ENCODE measurements at places on chromosomes 13 and 19. TPM values are rescaled to one million over a fixed set of nuclear protein-coding genes. Genes with fewer than 3 reads are reported as not detected.

DNA sequence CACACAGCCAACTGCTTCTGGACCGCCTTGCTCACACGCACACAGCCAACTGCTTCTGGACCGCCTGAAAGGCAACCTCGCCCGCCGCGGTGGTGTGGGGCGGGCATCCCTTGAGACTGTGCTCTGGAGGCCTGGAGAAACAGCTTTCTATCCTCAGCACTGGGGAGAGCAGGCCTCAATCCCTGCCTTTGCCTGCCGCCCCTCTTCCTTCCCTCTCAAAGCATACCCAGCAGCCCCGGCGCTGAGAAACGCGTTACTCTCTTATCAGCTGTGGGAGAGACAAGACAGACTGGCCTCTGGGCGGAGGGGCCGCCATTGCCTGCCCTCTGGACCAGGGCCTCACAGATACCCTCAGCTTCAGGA, 2.9 kb downstream of the LIPE start:
- DNase-seq = no peak

DNA sequence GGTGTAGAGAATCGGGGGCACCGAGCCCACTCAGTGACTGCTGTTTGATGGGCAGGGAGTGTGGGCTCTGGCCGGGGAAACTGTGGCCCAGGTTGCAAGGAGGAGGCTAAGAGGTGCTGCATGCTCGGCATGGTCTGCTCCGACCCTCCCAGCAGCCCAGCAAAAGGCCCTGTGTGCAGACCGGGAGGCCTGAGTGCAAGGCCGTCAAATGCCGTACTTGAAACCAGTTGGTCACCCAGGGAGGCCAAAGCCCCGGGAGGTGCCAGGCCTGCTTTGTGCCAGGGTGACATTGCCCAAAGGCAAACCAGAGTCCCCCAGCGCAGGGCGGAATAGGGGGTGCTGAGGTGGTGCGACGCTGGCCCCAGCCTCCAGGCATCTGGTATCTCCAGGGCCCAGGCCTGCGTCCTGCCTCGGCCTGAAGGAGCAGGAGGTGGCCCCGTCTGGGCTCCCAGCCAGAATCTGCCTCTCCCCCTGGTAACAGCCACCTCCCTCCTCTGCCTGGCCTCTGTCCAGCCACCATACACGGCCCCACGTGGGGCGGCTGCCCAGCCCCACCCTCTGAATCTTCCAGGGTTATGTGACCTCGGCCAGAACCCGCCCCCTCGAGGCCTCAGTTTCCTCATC, 4.0 kb downstream of the PIK3R2 start:
- no peak for DNase-seq

- no peak for DNase-seq
These were observed 35.3 kb downstream of the BTBD2 start for GRCh38 chr19:1980091-1980808.

- no peak for DNase-seq
These were observed 295.6 kb downstream of the TBC1D4 start for GRCh38 chr13:75186379-75186778.

DNA sequence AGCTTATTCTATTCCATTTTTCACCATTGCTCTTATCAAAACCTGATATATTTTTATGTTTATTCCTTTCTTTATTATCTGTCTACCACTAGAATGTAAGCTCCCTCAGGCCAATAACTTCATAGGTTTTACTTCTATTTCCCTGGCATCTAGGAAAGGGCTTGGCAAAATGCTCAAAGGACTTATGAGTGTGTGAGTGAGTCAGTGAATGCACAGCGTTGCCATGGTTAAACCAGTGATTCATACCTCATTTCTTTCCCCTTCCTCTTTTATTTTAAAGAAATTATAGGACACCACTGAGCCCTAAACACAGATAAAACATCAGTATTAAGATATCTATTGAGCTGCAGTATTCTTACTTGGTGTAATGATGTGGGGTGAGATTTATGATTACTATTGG, 162.1 kb downstream of the GPC6 start:
- no peak for DNase-seq

- no peak for DNase-seq
These were observed 93.6 kb downstream of the GPC5 start for GRCh38 chr13:91491980-91492379.

FAM187B gene
- not detected for total RNA-seq

GRCh38 chr13:20729633-20730585, 26.4 kb downstream of the IL17D start:
- no peak for DNase-seq

ADGRE1 gene
- total RNA-seq = 0.15 TPM

DNA sequence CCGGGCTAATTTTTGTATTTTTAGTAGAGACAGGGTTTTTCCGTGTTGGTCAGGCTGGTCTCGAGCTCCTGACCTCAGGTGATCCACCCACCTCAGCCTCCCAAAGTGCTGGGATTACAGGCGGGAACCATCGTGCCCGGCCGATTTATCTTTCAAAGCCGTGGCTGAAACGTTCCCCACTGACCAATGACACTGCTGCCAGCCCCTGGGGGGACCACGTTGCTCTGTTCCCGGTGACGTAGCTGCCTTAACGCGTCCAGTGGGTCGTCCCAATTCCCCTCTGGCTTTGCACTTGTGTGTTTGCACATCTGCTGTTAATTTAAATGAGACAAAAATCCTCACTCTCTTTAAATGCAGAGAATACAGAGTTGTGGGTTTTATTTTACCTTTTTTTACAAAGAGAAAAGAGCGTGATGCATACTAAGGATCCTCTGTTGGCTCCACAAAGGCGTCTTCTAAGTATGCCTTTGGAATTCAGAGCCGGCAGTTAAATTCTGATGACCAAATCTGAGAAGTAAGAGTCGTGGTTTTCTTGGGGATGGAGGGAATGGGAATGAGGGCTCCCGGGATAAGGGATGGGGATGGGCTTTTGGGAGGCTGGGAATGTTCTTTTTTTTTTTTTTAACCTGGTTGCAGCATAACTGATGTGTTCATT, 18.6 kb upstream of the LMTK3 start:
- no peak for DNase-seq

DNA sequence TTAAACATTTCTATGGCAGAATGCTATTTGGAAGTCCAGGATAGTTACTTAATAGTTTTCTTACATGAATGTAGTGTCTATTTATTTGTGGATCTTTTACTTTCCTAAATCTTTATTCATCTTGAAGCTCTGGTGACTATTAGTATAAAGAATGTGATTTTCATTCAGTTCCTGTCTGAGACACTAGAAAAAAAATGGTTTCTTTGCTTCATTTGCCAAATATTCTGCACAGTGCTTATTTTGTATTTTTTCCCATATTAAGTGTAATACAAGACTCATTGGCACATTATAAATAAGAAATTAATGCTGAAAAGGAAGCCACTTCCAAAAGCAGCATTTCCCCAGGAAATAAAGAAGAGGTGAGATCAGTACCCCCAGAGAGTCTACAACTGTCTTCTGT, 109.8 kb downstream of the POSTN start:
- DNase-seq = no peak

DNA sequence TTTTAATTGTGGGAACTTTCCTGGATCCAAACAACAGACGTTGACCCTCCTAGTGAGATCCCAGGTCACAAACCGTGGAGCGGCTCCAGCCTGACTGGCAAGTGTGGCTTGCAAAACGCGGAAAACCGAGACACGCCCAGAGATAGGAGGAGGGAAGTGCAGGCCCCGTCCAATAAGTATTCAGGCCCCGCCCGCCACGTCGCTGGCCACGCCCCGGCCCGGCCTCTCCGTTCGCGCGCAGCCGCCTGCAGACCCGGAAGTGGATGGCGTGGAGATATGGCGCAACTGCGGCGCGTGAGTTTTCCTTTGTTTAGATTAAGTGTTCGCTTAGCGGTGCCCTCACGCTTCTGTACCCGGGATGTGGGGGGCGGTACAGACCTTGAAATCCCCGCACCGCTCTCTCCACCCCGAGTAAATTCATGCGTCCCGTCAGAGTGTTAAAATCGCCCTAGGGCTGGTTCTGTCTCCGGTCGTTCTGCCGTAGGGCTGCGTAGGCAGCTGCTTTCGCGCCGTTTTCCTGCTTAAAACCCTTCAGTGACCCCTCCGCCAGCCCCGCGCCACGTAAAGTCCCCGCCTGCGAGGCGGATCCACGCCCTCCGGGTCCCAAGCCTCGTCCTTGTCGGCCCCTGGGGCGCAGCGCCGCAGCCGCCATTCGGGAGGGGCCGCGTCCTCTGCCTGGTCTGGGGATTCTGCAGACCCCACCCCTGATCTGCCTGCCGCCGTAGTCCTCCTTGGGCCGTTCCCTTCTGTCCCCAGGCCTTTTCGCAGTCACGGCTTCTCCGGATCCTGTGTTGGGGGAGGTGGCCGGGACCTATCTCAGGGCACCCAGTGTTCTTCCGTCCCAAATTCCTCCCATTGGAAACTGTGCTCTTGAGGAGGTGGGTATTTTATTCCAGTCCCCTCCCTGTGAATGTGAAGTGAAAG, at the start of gene ZNF766:
Gene ZNF766, plus strand, starts transcription at position 250 of the 924 bp plus-strand sequence. Its CDS starts 27 bp downstream, at position 277.
- DNase-seq = peak; percentile 98

HRC gene
- total RNA-seq = not detected

SIGLEC5 gene
- total RNA-seq = 0.22 TPM

GRCh38 chr19:38512277-38512676, 78.8 kb downstream of the RYR1 start:
- no peak for DNase-seq

SLC15A1 gene
- total RNA-seq = not detected

SKA3 gene
- 1.7 TPM for total RNA-seq

DNA sequence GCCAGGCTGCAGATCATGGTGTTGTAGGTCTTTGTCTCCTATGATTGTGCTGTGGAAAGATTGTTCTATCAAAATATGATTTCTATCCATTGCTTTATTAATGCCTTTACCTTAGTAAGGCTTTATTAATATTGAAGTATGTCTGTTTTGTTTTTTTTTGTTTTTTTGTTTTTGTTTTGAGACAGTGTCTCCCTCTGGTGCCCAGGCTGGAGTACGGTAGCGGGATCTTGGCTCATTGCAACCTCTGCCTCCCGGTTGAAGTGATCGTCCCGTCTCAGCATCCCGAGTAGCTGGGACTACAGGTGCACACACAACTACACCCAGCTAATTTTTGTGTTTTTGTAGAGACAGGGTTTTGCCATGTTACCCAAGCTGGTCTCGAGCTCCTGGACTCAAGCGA, 7.7 kb downstream of the IRGC start:
- DNase-seq = no peak

GRCh38 chr13:46567671-46568070, 14.7 kb downstream of the LRCH1 start:
- no peak for DNase-seq

DNA sequence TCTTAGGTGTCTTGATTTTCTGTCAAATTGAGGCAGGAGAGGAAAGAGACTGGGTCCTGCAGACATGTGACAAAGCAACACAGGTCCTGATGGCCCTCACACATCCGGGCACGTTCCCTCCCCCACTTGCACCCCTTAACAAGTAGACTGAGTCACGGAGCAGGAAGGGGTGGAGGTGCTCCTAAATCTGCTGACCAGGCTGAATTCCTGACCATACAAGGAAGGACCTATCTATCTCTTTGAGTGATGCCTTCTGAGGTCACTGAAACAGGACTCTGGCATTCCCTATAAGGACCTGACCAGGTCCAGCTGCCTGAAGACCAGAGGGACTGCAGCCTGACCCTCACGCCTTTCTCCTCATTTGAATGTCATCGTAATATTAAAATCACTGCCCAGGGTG, 250.3 kb downstream of the COL4A1 start:
- no peak for DNase-seq

GRCh38 chr19:50649433-50650391, at the start of gene C19orf81:
TSS of gene C19orf81 (plus strand) at chr19:50649445. CDS start at chr19:50649445, 0 bp downstream.
- DNase-seq = no peak

ATP4A gene
- total RNA-seq = not detected

MEDAG gene
- not detected for total RNA-seq

DNA sequence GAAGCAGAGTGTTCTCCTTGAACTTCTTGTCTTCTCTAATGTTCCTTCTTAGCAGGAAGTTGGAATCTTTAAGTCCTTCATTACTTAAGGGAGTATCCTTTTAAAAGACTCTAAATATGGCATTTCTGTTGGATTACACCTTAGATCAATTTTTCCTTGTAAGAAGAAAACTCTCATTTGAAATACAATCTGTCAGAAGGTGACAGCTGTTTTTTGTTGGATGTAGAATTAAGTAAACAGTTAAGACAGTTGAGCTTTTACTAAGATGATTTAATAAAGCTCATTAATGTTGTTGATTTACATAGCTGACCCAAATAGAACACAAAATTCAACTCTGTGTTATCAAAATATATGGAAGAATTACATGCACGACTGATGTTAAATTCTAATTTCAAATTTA, 16.7 kb upstream of the MBNL2 start:
- no peak for DNase-seq

DNA sequence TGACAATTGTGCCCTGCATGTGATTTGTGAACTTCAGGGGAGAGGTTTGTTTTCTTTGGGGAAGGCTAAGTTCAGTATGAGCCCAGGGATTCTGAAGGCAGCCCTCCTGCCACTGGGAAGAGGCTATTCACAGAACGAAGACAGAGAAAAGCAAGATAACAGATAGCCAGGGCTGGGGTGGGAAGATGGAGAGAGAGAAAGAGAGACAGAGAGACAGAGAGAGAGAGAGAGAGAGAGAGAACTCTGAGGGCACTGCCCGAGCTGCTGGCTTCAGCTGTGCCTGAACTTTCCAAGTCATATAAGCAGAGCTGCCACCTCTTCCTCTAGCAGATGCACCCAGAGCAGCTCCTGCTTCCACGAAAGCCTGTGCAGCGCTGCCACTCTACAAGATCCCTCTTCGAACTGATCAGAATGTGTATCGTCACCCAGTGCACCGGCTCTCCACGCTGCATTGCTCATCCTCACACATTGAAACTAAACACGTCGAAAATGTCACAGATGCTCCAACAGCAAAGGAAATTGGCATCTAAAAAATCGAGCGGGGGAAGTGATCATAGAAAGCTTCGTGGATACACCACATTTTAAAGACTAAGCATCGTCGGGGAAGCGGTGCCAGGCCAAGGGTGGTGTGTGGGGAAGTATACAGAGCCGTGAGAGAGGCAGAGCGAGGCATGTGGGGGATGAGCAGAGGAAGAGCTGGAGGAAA, 81.8 kb upstream of the SIAH3 start:
- no peak for DNase-seq

ADGRE3 gene
- total RNA-seq = not detected

SLAIN1 gene
- total RNA-seq = 16.2 TPM

GRIN2D gene
- total RNA-seq = 1.2 TPM

GGN gene
- total RNA-seq = 0.22 TPM

DNA sequence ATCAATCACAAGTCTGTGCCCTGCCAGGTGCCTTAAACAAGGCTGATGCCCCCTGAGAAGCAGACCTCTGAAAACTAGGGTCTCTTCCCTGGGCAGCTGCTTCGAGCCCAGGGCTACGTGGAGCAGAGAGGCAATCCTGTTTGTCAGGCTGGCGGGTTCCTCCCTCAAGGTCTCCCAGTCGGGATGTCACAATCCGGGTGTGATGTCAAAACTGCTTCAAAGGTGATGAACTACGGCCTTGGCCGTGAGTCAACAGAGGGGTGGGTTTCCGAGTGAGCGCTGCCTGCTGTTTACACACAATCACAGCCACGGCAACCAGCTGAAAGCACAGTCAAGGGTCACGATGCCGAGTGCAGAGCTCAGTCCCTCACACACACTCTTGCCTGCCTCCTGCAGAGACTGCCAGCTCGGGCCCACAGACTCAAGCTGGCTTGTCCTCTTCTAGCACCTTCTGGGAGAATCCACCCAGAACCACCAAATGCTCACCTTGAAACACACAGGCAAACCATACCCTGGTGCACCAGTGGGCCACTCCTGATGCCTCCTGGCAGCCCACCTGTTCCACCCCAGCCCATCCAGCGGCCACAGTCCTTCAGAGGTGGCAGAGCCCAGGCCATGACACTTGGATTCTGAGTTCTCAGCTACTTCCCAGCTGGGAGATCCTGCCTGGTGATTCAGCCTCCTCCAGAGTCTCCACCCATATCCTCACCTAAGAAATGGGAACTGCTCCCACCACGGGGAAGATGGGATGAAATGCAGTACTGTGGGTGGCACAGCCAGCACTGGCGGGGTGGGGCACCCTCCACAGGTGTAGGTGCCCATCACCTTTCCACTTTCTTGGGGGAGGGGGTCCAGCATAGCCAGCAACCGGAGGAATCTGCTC, 6.8 kb downstream of the ELL start:
- no peak for DNase-seq
